CD4-positive, alpha-beta memory T cell (primary cell): ENCODE measurements at places on chromosomes 2 and 18. TPM values are rescaled to one million over a fixed set of nuclear protein-coding genes. Genes with fewer than 3 reads are reported as not detected.

DNA sequence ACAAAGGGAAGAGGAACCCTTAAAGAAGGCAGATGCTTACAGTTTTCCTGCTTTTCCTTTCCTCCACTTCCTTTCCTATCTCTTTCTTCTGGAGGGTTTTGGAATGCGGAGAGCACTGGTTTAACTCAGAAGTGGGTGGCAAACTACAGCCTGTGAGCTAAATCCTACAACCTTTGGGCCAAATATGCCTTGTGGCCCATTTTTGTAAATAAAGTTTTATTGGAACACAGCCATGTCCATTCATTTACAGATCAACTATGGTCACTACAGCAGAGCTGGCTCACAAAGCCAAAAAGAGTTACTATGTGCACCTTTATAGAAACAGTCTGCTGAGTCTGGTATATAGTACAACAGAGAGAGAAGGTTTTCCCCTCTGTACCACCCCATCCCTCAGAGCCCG is 69.1 kb downstream of the CCDC93 start:
- no peak for DNase-seq

GRCh38 chr18:31185186-31185950 is 22.7 kb upstream of the DSC1 start:
- no peak for DNase-seq

CYS1 gene
- not detected for total RNA-seq

GRCh38 chr2:53040536-53041229 is 726.9 kb upstream of the CHAC2 start:
- DNase-seq, result no peak

DNA sequence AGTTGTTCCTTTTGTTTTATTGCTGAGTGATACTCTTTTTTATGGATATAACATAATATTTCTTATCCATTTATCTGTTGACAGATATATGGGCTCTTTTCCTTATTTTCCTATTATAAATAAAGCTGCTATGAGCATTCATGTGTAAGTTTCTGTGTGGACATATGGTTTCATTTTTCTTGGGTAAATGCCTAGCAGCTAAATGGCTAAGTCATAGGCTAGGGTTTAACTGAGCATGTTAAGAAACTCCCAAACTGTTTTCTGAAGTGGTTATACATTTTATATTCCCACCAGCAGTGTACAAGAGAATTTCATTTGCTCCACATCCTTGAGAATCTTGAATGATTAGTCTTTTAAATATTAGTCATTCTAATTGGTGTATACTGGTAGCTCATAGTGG is 786.6 kb upstream of the CDH2 start:
- no peak for DNase-seq

GRCh38 chr2:73290049-73290839 is 3.1 kb downstream of the EGR4 start:
- no peak for DNase-seq

SALL3 gene
- total RNA-seq, result not detected

- DNase-seq, result no peak
Observed at GRCh38 chr18:45553723-45554388, 61.4 kb upstream of the SLC14A2 start.

LYG1 gene
- 3.3 TPM for total RNA-seq

DNA sequence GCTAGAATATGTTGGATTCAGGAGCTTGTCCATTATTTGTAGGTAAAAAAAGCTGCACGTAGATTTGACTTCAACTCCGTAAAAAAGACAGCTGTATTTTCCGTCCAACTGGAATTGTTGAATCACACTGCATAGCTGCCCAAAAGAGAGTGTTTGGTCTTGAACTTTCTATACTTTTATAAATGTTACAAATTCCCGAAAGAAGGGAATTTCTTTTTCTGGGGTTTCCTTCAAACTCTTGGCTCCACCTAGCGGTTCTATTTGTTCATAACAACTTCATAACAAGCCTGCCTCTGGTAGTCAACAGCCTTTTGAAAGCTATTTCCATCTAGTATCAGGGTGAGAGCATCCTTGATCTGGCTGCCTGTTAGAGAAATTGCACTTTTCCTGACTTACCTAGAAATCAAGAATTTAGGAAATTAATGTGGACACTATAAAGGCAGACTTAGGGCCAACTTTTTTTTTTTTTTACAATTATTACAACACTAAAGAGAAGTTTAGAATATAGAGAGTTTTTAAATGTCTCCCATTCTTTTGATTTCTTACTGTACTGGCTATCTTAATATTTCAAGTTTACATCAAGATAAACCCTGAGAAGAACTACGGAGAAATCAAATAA is 48.1 kb downstream of the TMEM185B start:
- DNase-seq, result peak; percentile 50

- no peak for DNase-seq
Observed at GRCh38 chr2:232885264-232885961, 15.3 kb downstream of the SNORC start.

DNA sequence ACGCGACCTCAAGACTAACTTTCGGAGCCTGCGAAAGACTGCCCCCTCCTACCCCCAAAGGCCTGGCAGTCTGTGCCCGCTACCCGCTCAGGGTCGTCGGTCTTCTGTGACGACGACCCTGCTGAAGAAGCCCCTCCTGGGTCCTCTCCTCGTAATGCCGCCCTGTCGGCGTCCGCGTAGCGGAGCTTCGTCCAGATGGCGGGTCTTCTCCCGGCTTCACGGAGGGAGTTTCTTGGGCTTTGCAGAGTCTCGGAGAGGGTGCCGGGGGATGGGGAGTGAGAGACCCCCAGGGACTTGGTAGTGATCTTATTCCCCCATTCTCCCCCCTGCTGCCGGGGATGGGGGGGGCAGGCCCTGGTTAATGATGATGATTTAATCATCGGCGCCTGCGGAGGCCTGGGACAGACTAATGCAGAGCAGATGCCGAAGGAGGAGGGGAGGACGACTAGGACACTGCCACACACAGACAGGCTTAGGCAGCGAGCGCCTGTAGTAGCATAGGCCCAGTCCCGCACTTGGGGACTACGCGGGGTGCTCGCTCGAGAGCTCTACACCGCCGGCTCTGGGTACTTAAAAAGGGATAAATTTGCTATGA is 528 bp upstream of the PCGF1 start:
- DNase-seq, result no peak

DNA sequence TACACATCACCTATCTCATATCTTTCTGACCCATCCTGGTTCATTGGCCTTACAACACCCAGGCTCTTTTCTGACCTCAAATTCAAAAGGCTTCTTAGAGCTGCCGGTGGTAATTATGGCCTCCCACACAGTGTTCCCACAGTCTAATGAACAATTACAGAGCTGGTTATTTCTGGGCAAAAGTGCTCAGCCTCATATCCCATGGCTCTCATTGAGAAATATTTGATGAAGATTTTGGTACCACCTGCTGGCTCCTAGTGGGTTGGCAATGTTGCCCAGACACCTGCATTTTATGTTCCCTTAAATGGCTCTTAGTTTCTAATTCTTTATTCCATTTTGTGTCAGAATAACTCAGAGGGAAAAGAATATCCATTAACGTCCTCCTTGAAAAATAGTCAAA is 20.1 kb upstream of the SCYGR2 start:
- DNase-seq, result no peak

DNA sequence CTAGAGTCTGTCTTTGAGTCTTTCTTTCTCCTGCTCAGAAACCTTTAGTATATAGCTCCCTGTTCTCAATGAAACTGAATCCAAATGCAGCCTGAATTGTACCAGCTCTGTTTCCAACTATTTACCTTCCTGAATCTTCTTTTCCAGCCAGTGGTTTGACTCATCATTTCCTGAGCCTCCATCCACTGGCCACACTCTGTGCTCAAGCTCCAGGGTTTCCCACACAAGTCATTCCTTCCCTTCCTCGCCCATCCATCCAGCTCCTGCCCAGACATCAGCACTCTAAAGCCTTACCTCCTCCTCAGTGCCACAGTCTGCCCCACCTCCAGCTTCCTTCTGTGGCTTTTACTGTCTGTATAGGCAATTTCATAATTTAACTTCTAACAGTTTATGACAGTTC is 233.6 kb upstream of the RASGRP3 start:
- DNase-seq, result no peak

GRCh38 chr2:31415421-31415820 is 879 bp upstream of the XDH start:
- DNase-seq, result no peak

DNA sequence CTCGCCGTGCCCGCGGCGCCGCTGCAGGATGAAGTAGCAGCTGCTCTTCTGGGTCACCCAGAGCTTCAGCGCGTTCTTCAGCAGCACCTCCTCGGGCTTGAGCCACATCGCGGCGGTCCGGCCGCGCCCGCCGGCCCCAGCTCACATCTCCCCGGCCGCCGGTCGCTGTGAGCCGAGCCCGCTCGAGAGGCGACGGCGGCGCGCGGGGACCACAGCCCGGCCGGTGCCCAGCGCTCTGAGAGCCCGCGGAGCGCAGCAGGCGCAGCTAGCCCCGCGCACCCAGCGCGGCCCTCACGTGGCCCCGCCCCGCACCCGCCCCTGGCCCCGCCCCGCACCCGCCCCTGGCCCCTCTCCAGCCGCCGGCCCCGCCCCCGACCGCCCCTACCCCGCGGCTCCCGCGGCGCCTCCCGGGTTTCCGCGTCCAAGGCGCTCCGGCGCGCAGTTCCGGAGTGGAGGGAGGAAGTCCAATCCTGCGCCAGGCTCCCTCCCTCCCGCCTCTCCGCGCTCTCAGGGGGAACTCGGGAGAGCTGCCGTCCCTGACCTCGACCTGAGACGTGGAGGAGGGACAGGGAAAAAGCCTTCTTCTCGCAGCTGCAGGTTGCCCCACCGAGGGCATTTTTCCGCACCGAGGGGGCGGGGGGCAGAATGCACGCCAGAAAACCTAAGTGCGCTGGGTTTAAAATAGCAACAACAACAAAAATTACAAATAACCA is at the start of gene TBC1D8:
Gene TBC1D8, minus strand, starts transcription at position 237 of the 713 bp plus-strand sequence. Its CDS starts 129 bp downstream, at position 108.
- peak; percentile 53 for DNase-seq

DNA sequence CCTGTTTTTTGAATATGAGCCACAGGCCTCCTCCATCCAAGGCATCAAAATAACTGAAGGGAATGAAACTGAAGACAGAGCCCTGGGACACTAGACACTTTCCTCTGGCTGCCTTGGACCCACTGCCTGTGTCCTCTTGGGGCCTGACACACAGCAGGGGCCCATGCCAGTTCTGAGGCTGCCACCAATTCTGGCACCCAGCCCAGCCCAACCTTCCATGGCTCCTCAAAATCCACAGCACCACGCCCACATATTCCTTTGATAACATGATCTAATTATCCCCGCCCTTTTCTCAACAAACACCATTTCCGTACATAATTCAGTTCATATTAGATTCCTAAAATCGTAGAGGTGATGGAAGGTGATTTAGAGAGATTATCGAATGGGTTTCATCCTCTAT is 64.2 kb downstream of the EMX1 start:
- DNase-seq, result no peak

GRCh38 chr2:163571423-163572102 is 164.2 kb downstream of the FIGN start:
- DNase-seq, result no peak

DNA sequence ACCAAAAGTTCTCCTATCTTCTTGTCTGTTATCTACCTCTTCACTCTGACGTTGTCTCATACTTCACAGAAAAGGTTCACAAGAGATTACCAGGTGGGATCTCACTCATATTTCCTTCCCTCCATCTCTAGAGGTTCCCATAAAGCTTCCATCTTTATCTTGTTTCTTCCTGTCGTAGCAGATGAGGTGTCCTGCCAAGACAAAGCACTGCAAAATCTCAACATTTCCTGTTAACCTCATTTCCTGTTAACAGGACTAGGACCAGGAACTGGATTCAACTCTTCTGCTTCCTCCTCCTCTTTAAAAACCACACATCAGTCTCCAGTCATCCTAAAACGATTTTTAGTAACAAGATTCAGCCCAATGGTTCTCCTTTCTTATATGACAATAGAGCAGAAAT is 512.8 kb upstream of the NRP2 start:
- DNase-seq, result no peak

- DNase-seq, result no peak
Observed at GRCh38 chr2:106316915-106317314, 122.8 kb upstream of the UXS1 start.

DNA sequence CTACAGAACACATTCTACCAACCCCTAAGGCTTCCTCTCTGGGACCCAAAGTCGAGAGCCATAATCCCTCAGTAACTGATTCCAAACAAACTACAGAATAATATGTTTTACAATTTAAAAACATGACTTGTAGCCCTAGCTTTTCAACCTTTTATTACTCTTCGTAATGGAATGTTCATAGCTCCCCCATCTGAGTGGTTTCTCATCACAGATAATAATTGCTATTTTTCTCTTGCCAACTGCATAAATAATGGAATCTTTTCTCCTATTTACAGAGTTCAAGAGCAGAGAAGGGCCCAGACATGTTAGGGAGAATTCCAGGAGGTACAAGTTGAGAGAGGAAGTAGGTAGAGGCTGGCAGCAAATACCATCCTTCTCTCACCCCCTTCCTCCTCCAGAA is 59.9 kb upstream of the CERS6 start:
- DNase-seq, result no peak

DNA sequence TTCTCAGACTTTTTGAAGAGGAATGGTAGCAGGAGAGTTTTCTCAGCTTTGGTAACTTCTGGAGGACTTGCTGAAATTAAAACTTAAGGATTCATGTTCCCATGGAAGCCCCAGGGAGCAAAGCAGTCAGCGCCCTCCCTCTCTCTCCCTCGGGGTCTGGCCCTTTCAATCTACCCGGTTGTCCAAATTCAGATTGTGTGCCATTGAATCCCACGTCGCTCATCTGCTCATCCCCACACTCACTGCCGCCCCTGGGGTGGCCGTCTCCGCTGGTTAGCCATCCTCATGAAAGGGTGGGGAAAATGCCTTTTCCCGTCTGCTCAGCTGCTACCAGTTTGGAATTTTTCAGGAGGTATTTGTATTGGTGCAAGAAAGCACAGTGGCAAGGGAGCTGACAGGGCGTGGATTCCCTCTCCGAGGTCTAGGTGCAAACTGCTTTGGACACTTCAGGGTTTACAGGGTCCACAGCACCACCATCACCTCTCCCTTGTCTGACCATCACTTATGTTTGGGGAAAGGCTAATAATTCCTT is 27.1 kb downstream of the MCFD2 start:
- no peak for DNase-seq

GRCh38 chr2:173666171-173666888 is 298.8 kb downstream of the SP3 start:
- no peak for DNase-seq

RGPD4 gene
- total RNA-seq, result not detected
